ENCODE measurements at places on chromosomes 11 and 22. TPM values are rescaled to one million over a fixed set of nuclear protein-coding genes. Genes with fewer than 3 reads are reported as not detected.

Gene SLC22A8
- polyA plus RNA-seq: not detected

Gene TSSK2
- not detected for polyA plus RNA-seq

Gene LINC01488
- polyA plus RNA-seq: not detected

Gene MUC6
- not detected for polyA plus RNA-seq

Gene MOV10L1
- not detected for polyA plus RNA-seq

Gene RAB36
- polyA plus RNA-seq: 0.66 TPM

Gene ISX
- polyA plus RNA-seq: not detected

Gene GPHA2
- polyA plus RNA-seq: not detected

Gene ABCG4
- polyA plus RNA-seq: not detected

Gene LRRC4C
- not detected for polyA plus RNA-seq

Gene MUC5AC
- polyA plus RNA-seq: not detected

Gene EFEMP2
- polyA plus RNA-seq: not detected

Gene MN1
- not detected for polyA plus RNA-seq

Gene PNPLA5
- polyA plus RNA-seq: not detected

Gene TMEM109
- polyA plus RNA-seq: 216 TPM

Gene DRD4
- polyA plus RNA-seq: not detected

Gene GP1BB
- polyA plus RNA-seq: not detected

Gene COMMD9
- 94.0 TPM for polyA plus RNA-seq

Gene MS4A3
- not detected for polyA plus RNA-seq
